ENCODE measurements at places on chromosomes 7 and 10. TPM values are rescaled to one million over a fixed set of nuclear protein-coding genes. Genes with fewer than 3 reads are reported as not detected.

Gene RELN
- 3.3 TPM for total RNA-seq

DNA sequence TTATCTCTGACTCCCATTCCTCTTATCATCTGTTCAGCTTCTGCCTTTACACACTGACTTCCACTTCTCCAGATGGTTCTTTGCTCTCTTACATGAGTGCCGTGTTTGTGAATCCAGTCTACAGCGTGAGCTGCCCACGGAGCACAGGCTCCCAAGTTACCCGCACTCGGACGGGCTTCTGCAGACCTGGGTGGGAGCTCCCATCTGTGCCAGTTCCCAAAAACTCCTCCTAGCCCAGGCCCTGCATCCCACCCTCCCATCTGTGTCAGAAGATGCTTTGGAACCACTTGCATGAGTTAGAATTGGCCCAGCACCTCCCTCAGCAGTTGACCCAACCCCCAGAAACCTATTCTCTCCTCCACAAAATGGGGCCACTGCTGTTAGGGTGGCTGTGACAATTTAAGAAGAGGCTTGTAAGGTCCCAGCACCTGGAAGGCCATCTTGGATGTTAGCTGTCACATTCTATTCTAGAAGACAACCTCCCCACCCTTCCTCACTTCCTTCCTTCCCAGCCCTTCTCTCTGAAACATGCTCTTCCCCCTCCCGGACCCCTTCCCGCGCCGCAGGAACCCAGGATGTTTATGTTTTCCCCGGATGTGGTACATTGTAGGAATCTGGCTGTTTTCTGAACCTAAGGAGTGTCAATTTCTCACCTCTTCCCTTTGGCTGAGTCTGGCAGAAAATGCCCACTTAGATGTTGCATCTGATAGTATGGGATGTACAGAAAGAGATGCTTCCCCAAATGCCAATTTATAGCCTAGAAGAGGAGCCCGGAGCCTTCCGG lies 79.2 kb downstream of the CCDC3 start:
- no peak for DNase-seq

GRCh38 chr10:119348516-119349240 lies 141.3 kb downstream of the GRK5 start:
- DNase-seq = peak; percentile 76

DNA sequence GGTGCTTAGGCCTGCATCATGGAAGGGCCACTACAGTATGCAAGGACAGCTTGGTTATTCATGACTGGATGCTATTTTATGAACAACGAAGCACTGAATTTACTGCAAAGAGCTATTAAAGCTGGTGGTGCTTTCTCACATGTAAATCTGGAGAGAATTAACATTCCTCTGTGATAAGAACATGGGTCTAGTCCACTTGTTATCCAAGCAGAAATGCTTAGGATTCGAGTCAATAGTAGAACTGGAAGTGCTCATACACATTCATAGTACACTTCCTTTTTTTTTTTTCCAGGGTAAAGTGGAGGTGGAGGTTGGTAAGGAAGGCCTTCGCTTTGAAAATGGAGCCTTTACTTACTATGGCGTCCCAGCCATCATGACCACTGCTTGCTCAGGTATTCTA lies 35.0 kb downstream of the CNNM1 start:
- no peak for DNase-seq

DNA sequence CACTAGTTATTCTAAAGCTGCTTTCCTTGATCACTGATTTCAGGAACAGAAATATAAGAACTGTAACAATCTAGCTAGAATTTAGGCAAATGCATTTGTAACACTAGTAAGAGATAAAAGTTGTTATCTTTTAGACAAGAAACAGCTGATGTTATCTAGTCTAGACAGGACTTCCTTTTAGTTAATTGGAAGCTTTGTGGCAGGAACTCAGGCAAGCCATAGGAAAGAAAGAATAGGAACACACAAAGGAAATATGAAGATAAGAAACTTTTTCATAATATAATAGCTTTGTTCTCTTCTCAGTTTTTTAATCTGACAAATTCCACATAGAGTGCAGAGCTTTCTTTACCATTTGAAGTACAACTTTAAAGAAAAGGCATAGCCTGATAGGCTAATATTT lies 59.0 kb upstream of the AGR3 start:
- DNase-seq = no peak

Gene ZNF488
- total RNA-seq = 0.64 TPM

DNA sequence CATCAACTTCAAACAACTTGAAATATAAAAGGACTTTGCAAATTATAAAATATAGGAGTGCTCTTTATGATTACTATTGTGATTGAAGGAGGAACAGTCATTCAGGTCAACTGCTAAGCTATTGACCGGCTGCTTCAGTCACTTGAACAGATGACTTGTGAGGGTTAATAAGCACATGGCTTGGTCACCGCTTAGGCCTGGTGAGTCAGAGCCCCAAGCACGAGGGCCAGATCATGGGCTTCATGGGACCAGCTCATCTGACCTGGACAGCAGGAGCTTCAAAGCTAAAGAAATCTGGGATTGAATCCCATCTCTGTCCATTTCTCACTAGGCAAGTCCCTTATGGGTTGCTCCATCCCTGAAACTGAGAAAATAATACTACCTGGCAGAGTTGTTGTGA lies 60.4 kb upstream of the ADO start:
- no peak for DNase-seq

- DNase-seq = no peak
These were observed 153.8 kb upstream of the CALCR start for GRCh38 chr7:93728292-93728691.

Gene MALSU1
- total RNA-seq = 51.7 TPM

Gene FOXP2
- 49.3 TPM for total RNA-seq

Gene CALN1
- total RNA-seq = 0.03 TPM

Gene TACR2
- total RNA-seq = 0.28 TPM

Gene CDC14C
- total RNA-seq = not detected

DNA sequence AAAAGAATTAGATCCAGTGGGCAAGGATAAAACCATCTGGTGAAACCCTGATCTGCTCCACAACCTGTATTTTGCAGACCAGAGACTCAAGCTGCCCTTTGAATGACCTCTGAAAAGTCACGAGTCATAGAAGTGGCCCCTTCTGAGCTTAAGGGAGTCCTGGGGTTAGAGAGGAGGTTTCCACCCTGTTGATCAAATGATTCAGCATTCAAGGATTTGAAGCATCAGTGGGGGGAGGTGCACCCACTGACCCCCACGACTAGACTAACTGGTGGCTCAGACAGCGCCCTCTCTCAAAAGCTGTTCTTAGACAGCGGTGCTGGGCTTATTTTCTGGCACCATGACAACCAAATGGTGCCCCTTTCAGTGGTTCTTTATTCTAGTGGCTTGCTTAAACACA lies 44.3 kb downstream of the PLCE1 start:
- no peak for DNase-seq

Gene ASB4
- 3.3 TPM for total RNA-seq

DNA sequence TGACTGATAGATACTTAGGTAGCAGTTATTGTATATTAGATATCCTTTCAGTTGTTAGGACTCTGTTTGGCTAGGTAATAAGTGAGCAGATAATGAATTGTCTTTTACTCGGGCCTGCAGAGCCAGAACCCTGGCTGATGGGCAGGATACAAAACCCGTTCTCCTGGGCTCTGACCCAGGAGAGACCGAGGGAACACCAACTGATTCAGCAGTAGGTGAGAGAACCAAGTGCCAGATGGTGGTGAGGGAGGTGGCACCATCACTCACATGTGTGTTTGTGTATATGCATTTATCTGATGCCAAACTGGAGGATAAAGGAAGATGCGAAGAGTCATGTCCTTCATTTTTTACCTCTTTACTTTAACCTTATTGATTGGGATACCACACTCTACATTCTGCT lies 115.7 kb upstream of the SAMD8 start:
- no peak for DNase-seq

DNA sequence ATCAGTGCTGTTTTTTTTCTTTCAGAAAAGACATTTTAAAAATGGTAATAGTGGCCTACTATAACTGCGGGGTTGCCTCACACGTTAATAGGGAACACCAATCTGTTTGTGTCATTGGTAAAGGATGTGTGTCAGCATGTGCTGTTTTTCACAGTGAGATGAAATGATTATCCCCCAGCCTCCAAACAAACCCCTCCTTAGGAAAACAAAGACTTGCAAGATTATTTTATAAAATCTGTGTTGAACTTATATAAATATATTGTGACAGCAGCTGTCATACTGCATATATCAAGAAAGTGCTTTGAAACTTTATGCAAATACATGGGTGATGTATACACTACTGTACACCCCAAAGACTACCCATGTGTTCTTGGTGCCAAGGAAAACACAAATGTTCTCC lies 125.8 kb downstream of the BMPER start:
- no peak for DNase-seq

DNA sequence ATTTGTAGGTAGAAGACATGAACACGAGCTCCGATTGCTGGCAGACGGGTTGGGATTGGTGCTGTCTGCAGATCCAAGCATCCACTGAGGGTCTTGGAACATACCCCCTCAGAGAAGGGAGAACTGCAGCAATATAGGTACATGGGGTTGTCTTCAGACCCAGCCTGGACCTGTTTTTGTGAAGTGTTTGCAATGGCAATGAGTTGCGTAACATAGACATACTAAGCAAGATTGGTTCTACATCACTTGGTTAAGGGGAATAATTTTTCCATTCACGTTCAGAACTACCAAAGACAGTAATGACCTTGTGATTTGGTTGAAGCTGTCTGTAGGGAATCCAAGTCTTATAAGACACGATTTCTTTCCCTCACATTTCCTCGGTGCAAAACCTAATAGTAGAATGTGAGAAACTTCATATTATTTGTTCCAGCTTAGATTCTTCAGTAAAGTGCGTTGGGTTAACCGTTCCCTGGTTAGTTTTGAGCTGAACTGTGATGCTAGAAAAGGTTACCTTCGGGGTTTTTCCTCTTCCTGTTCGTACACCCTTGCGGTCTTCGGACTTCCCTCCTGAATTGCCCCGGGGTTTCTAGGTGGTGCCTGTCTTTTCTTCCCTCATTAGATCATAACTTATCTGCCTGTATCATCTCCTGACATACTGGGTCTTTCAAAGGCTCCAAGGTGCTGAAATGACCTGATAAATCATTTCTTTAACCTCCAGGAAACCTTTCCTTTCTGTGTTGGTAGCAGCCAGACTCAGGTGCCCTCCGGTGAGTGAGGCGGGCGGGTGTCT lies 14.4 kb downstream of the PROSER2 start:
- DNase-seq = no peak

DNA sequence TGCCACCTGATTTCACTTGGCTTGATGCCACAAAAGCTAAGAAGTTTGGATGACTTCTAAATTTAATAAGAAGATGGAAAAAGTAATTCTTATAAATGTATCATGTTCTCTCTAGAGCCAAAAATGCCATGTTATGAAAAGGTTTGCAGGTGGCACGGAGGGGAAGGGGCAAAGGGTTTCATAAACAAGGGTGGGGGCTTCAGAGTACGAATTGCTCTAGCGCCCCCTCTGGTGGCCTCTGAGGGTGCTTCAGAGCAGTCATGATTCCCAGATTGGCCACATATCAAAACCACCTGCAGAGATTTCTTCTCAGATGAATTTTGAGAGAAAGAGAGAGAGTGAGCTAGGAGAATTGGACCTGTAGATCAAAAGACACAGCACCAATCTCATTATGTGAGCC lies 208.6 kb upstream of the YAE1 start:
- no peak for DNase-seq

GRCh38 chr10:91418416-91418815 lies 8.3 kb downstream of the HECTD2 start:
- DNase-seq = no peak

Gene GIMAP2
- 24.9 TPM for total RNA-seq

- DNase-seq = peak; percentile 81
These were observed 238.0 kb upstream of the INHBA start for GRCh38 chr7:41940760-41941343.

- no peak for DNase-seq
These were observed 294.4 kb upstream of the MKI67 start for GRCh38 chr10:128420623-128421022.
